Stimulated activated CD4-positive, alpha-beta T cell treated with anti-CD3 and anti-CD28 coated beads, Interleukin-15, amount 100 ng/mL, for 48 hours (primary cell): ENCODE measurements at places on chromosomes 2 and 18.

DNA sequence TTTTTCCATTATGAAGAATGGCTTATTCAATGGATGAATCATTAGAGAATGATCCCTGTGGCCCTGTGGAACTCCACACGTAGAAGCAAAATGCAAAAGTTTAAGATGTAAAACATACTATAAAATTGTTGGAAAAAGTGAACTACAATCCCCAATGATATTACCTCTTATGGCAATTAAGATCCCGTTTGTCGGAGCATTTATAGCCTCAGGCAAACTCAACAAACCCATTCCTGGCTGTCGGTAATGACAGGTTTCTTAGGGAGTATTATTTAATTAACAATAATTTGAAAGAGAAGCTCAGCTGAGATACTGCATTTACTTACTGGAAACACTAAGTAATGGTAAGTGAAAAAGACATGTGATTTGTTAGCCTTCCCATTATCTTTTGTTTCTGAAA lies 138.3 kb downstream of the CDH20 start:
- DNase-seq: no peak

GRCh38 chr2:169716938-169717690 lies 16.5 kb upstream of the KLHL23 start:
- no peak for DNase-seq

DNA sequence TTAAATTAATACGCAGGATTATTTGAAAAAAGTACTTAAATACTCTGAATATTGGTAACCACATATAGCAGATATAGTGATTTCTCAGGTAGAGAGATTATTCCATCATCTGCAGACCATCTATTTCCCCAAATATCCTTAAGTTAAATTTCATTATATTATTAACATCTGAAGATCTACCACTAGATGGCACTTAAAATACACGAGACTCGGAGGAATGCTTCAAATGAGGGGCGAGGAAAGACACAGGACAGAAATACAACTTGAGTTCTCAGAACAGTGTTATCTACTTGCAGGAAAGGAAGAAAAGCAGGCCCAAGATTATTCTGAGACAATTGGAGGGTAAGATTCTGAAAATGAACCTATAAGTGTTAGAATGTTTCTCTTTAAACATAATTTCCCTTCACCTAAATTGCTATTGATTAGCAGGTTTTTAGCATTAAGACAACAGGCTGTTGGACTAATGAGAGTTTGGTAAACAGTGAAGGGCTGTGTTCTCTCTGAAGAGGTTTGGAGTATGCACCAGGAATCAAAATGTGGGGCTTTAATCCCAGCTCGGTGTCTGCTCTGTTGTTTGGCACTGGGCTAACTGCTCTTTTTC lies 76.9 kb upstream of the GCFC2 start:
- no peak for DNase-seq

- no peak for DNase-seq
Measured at GRCh38 chr2:240604291-240604938, 17.9 kb downstream of the CAPN10 start.

DNA sequence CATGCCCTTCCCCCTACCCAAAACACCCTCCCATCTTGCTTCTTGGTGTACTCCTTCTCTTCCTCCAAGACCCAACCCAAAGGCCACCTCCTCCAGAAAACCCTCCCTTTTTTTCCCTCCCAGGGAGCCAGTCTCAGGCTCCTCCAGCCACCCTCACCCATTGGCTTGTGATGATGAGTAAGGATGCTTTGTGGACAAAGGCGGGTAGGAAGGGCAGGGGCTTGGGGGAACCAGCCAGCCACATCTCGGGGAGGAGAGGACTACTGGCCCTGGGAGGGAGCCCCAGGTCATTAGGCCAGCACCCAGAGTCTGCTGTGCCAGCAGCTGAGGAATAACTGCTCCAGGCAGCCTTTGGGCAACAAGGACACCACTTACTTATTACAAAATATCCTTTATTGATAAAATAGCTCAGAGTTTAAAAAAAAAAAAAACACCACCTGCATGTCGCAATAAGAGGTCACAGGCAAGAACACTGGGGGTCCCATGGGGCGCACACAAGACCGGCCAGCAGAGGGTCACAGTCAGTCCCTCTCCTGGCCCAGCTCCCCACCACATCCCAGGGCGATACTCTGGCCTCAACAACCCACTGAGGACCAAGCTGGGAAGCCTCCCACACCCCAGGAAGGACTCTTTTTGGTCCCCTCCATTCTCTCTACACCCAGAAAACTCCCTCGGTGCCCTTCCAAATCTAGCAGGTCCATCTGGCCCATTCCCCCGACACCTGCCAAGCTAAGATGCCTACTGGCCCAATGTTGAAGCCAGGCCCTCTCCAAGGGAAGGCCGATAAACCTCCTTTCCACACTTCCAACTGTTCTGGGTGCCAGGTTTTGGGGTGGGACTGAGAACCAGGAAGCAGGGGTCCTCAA lies 3.6 kb downstream of the ADRA2B start:
- no peak for DNase-seq

DNA sequence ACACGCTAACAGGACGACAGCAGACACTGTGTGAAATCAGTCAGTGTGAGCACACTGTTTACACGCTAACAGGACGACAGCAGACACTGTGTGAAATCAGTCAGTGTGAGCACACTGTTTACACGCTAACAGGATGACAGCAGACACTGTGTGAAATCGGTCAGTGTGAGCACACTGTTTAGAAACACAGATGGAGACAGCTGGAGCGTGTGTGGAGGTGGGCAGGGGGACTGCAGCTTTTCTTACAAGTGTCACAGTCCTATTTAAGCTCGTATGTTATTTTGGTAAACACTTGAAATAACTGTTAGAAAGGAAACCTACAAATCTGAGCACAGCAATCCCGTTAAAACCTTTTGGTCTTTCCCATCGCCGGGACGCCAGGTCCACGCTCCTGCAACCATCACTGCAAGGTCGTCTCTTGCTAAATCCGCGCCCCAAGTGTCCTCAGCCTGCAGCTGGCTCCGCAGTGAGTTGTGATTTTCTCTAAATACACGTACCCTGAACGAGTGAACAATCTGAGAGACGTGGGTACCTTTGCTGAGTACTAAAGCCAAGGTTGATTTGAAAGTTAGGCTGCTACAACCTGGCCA lies 58.9 kb upstream of the CTDP1 start:
- DNase-seq: no peak
